ENCODE measurements at places on chromosomes 1 and 21.

DNA sequence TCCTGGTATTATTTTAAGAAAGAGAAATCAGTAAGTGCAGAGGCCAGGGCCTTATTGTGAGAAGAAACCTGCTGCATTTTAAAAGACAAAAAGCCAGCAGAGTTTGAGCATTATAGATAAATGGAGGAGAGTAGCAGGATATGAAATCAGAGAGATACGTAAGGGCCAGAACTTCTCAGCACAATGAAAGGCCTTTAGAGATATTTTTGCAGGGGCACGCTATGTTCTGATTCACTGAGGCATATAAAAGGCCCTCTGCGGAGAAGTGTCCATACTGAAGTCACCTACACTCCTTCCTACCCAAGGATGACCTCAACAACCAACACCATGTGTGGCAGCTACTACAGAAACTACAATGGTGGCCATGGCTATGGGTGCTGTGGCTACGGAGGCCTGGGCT lies at the start of gene KRTAP6-3:
KRTAP6-3 (plus strand) TSS at position 301 of the 400 bp plus-strand sequence; CDS start at position 307, 6 bp downstream.
- no peak for DNase-seq

DNA sequence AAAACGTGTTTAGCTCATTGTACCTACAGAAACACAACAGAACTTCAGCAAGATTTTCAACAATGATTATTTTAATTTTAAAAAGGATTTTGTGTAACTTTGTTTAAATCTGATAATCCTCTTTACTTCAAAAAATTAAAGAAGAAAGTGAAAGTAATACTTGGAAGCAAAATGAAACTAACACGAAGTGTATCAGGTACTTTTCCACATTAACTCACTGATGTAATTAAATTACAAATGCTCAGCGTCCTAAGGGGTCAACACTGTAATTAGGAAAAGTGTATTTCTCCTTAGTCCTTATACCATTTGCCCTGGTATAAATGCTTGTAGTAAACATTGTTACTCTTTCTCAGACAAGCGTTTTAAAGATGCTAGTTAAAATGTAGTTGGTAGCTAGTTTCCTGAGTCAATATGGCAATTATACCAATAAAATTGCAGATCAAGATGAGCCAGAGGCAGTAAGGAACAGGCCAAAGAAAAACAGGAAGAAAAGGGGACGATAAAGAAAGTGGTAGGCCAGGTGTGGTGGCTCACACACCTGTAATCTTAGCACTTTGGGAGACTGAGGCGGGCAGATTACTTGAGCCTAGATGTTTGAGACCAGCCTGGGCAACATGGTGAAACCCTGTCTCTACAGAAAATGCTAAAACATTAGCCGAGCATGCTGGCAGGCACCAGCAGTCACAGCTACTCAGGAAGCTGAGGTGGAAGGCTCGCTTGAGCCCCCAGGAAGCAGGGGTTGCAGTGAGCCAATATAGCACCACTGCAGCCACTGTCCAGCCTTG lies 553.0 kb downstream of the SMYD3 start:
- DNase-seq, result peak; percentile 47

DNA sequence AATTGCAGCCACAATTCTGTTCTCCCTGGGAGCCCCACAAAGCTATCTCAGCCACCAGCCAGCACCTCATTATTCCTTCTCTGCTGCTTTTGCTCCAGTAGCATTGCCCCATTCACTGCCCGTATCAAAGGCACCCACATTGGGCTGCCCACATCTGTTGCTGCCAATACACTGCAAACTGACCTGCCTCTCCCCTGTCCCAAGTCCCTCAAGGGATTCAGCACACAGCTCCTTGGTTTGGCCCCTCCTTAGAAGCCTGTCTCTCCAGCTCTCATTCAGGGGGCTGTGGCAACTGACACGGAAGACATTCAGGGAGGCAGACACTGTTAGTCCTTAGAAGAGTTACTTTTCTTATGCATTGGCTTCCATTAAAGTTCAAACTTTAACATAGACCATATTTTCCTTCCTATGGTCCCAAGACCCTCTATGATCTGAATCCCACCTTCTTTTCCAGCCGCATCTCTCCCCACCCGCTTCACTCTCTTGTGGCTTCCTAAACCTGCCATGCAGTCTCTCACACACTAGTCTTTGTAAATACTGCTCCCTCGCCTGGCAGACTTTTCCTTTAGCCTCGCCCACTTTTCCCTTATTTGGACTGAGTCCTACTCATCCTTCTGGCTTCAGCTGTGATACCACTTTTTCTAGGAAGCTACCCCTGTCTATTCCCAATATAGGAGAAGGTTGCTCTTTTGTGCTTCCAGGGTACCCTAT lies 19.3 kb upstream of the KLHDC8A start:
- DNase-seq, result peak; percentile 42

GRCh38 chr1:34690269-34690668 lies 64.6 kb upstream of the GJB5 start:
- peak; percentile 28 for DNase-seq

GRCh38 chr1:53409695-53410094 lies 49.5 kb upstream of the DMRTB1 start:
- DNase-seq, result no peak

DNA sequence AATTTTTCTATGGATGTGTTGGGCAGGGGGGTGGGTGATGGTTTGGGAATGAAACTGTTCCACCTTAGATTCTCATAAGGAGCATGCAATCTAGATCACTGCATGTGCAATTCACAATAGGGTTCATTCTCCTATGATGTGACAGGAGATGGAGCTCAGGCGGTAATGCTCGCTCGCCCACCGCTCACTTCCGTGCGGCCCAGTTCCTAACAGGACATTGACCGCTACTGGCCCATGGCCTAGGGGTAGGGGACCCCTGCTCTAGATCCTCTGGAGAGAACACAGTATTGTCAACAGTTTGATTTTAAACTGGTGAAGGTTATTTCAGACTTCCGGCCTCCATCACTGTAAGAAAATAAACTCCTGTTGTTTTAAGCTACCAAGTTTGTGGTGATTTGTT lies 55.0 kb upstream of the USH2A start:
- no peak for DNase-seq

GRCh38 chr1:10557714-10558113 lies 83.0 kb downstream of the PEX14 start:
- DNase-seq, result no peak

DNA sequence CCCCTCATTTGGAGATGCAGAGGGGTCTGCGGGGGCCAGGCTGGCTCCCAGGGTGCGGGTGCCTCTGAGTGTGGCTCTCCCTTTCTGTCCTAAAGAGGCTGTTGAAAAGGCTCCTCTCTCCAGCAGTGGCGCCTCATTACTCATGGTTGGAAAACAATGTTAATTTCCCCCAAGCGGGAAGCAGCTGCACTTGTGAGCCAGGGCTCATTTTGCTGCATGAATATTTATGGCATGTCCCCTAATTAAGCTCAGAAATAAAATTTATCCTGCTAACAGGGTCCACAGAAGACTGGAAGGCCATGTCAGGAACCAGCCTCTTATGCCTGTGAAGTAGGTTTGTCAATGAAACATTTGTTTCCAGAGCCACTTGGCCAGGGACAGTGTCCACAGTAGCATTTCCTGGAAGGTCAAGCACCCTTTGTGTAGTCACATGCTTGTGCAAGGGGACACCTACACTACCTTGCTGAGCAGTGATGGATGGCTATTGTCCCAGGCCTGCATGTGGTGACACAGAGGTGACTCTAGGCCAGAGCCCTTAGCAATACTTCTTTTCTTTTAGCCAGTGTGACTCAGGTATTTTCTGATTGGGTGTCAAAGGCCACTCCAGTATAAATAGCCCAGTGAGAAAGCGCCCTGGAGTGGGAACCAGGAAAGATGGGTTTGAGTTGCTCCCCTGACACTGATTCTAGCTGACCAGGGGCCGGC lies 259.0 kb downstream of the FOXD2 start:
- peak; percentile 60 for DNase-seq

DNA sequence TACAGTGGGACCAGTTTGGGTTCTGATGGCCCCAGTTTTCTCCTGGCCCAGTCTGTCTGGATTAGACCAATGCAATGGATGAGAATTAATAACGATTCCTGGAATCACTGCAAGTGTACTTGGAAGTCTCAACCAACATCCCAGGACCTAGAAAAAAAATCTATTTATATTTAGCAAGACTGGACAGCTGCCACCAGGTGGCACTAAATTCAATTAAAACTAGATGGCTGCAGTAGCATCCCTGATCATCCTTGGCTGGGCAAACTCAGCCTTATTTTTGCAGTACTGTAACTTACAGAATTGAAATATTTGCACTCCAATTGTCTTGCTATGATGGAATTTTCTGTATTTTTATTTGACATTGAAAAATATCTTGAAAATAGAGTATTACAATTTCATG lies 165.7 kb downstream of the NCAM2 start:
- peak; percentile 55 for DNase-seq

GRCh38 chr1:1232208-1232795 lies at the start of gene B3GALT6:
B3GALT6 (plus strand) TSS chr1:1232237; CDS start chr1:1232279, 42 bp downstream.
- DNase-seq, result no peak

DNA sequence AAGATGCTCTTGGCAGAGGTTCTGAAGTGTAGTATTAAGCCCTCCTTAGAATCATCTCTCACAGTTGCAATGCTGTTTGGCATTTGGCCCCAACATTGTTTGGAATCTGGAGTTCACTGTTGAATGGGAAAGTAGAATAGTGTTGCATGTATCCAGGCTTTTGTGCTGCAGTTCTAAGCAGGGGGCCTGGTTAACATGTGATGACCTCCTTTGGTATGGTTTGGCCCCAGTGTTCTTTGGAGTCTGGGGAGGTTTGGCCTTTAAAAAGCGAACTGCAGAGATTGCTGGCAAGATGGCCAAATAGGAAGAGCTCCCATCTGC lies 61.8 kb upstream of the PLD5 start:
- DNase-seq, result no peak

GRCh38 chr1:109274533-109275476 lies 8.1 kb downstream of the PSRC1 start:
- peak; percentile 91 for DNase-seq

- no peak for DNase-seq
Observed at GRCh38 chr1:190416239-190416638, 61.4 kb downstream of the BRINP3 start.

- DNase-seq, result no peak
Observed at GRCh38 chr21:37842163-37842919, 73.9 kb downstream of the KCNJ6 start.

GRCh38 chr21:42102991-42103390 lies 31.9 kb downstream of the UMODL1 start:
- DNase-seq, result no peak

GRCh38 chr1:176682830-176683535 lies 220.0 kb downstream of the PAPPA2 start:
- DNase-seq, result no peak

GRCh38 chr1:40899230-40899870 lies 37.2 kb upstream of the CITED4 start:
- peak; percentile 80 for DNase-seq

DNA sequence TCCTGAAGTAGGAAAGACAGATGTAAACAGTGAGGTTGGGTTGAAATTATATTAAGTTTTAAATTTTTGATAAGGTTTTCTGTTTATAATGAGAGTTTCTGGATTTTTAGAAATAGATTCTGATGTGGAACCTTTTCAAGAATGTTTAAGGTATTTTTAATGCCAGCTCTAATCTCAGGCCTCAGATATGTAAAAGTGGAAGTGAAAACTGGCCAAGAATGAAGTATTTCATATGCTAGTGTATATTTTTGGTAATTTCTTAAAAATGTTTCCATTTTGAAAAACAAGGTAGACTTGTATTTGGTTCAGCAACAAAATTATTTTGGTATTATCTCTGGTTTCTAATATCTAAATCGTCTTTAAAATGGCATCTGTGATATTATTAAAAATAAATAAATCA lies 14.4 kb downstream of the IFNAR1 start:
- DNase-seq, result no peak

DNA sequence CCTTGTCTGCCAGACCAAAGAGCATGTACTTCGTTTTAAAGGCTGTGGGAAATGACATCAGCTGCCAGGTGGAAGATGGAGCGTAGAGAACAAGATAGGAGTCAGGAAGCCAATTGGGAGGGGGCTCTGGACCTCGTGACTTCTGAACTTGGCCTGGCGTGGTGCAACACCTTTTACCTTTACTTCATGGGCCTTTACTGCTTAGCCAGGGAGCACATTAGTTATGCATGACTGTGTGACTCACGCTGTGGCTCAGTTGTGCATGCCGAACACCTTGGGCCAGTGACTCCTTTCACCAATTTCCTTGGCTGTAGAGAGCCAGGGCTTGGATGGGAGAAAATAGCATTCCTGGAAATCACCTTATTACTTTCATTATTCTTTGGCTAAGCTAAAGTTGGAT lies 7.2 kb downstream of the XCL1 start:
- DNase-seq, result peak; percentile 98

DNA sequence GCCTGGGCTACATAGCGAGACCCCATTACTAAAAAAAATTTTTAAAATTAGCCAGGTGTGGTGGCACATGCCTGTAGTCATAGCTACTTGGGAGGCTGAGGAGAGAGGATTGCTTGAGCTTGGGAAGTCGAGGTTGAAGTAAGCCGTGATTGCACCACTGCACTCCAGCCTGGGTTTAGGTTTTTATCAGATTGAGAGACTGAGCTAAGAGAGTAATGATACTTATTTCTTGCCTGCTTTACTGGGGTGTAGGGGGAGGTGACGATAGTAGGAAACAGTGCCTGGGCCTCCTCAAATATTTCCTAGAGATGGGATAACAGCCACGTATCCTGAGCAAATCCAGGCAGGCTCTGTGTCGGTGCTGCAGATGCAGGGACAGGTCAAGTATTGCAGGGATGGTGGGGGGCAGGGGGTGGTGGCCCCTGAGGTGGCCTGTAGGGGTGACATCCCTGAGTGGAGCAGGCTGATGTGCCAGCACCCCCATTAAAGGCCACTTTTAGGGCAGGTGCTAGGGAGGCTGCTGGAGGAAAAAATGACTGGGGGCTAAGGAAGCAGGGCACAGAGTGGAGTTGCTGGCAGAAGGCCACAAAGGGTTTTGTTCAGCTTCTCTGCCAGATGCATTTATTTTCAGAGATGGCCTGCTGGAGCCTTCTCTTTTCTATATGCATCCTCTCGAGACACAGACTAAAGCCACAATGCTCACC lies 130.5 kb downstream of the RHOU start:
- no peak for DNase-seq

GRCh38 chr21:41777951-41778815 lies 11.3 kb upstream of the RIPK4 start:
- peak; percentile 87 for DNase-seq

GRCh38 chr1:203534526-203534925 lies 40.6 kb downstream of the OPTC start:
- DNase-seq, result peak; percentile 91

DNA sequence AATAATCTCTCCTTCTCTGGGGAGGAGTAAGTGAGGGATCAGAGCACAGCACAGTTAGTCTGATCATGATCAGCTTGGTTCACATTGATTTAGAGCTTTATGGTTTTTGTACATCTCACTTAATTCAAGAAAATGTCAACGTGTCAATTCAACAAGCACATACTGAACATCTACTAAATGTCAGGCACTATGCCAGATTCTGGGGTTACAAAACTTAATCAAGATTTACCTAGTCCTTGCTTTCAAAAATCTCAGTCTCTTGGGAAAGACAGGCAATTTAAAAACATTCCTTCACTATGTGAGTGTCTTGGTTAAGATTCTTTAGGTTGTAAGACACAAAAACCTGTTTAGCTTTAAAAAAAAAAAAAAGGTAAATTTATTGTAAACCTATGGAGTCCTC lies 181.4 kb downstream of the AK5 start:
- DNase-seq, result no peak
